Keratinocyte (primary cell): ENCODE measurements at places on chromosomes 3 and 15. TPM values are rescaled to one million over a fixed set of nuclear protein-coding genes. Genes with fewer than 3 reads are reported as not detected.
A peak's percentile ranks its signal among the peaks of the same experiment; 100 is the strongest.

The ACP3 gene
- 0.51 to 1.3 TPM (median 1.0 TPM) in 3 replicates for polyA plus RNA-seq

GRCh38 chr3:157754451-157754850 lies 251.2 kb upstream of the VEPH1 start:
- no peaks in the 10 kb centered on the region for H3K36me3 ChIP-seq
- H3K4me3 ChIP-seq = no peak overlapping the region
- no peak for DNase-seq
- H3K27ac ChIP-seq = no peak overlapping the region
- no peaks in the 10 kb centered on the region for H3K4me1 ChIP-seq

DNA sequence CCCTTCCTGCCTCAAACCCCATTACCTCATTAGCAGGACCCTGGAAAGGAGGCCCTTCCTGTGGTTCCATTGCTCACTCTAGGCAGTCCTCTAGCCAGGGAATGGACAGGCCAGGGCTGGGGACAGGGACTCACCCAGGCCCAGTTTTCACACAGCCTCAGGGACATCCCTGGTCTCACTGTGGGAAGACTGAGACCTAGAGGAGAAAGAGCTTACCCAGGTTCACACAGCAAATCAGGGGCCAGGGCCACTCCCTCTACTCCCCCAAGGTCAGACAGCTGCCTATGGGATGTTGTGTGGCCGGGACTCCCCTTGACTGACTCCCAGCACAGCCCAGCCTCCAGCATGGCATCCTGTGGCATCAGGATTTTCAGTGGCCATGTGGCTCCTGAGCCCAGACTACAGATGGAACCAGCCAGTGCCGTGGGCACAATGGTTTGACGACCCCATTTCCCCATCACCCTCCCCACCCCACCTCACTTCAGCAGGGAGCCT lies 49.3 kb downstream of the ADAMTS7 start:
- no peak overlapping the region for H3K27ac ChIP-seq
- no peak for DNase-seq
- no peak overlapping the region for H3K4me3 ChIP-seq
- no peaks in the 10 kb centered on the region for H3K27me3 ChIP-seq

- no peak for DNase-seq
- H3K27me3 ChIP-seq = no peaks in the 10 kb centered on the region
- no peaks in the 10 kb centered on the region for H3K4me1 ChIP-seq
- no peak overlapping the region for H3K4me3 ChIP-seq
- H3K27ac ChIP-seq = no peak overlapping the region
- no peaks in the 10 kb centered on the region for H3K36me3 ChIP-seq
These were observed 25.6 kb upstream of the ACAP2 start for GRCh38 chr3:195468391-195468776.

DNA sequence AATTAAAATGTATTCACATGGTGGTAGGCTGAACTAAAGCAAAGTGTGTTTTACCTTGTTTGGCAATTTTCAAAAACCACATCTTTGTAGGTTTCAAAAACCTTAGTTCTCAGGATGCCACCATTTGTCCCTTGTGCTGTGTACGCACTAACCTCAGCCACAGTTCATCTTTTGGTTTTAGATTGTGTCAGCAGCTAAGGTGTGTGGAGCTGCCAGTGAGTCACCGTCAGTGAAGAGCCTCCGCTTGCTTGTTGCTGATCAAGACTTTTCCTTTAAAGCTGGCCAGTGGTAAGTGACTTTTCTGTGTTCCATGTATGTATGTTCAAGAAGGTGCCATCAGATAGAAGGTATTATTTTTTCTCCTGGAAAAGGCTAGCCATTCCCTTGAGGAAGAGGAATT lies 21.1 kb downstream of the OXNAD1 start:
- H3K4me3 ChIP-seq = no peak overlapping the region
- no peaks in the 10 kb centered on the region for H3K27me3 ChIP-seq
- H3K27ac ChIP-seq = no peak overlapping the region
- H3K4me1 ChIP-seq = no peaks in the 10 kb centered on the region
- DNase-seq = no peak

GRCh38 chr15:88132499-88132898 lies 124.0 kb downstream of the NTRK3 start:
- DNase-seq = no peak
- no peaks in the 10 kb centered on the region for H3K36me3 ChIP-seq
- H3K27me3 ChIP-seq = no peaks in the 10 kb centered on the region
- no peak overlapping the region for H3K4me3 ChIP-seq
- no peak overlapping the region for H3K27ac ChIP-seq

GRCh38 chr3:126939338-126939718 lies 43.6 kb upstream of the PLXNA1 start:
- no peak overlapping the region for H3K27ac ChIP-seq
- DNase-seq = no peak
- H3K4me1 ChIP-seq = peaks cover 18% of the 10 kb centered on the region
- no peak overlapping the region for H3K4me3 ChIP-seq

DNA sequence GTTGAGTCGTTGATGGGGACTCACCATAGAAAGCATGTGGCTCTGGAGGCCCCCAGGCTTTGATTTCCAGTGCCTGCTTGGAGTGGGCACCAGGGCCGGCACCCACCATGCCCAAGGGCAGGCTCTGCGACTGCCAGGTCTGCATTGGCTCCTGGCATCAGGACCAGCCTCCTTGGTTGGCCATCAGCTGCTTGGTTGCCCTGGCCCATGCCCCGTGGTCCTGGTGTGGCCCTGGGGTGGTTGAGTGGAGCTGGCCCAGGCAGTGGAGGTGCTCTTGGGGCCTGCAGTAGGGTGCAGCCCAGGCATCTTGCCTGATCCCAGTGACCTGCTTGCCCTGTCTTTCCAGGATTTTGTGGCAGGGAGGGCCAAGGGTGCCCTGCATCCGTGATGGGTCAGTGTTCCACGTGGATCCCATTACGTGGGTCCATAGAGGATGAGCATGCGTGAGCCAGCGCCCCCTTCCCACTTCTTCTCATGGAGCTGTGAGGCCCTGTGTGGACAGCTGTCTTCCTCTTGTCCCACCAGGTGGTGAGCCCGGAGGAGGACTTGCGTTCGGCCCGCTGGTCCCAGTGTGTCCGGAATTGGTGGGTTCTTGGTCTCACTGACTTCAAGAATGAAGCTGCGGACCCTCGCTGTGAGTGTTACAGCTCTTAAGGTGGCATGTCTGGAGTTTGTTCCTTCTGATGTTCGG lies 187.0 kb downstream of the UBE3A start:
- no peaks in the 10 kb centered on the region for H3K27me3 ChIP-seq
- no peak overlapping the region for H3K27ac ChIP-seq
- no peak overlapping the region for H3K4me3 ChIP-seq

The TF gene
- polyA plus RNA-seq = 0.28 to 0.70 TPM (median 0.30 TPM) in 3 replicates

The ECE2 gene
- polyA plus RNA-seq = not detected in 3 replicates

The PAK2 gene
- polyA plus RNA-seq = 37.2 to 59.4 TPM (median 52.3 TPM) in 3 replicates

DNA sequence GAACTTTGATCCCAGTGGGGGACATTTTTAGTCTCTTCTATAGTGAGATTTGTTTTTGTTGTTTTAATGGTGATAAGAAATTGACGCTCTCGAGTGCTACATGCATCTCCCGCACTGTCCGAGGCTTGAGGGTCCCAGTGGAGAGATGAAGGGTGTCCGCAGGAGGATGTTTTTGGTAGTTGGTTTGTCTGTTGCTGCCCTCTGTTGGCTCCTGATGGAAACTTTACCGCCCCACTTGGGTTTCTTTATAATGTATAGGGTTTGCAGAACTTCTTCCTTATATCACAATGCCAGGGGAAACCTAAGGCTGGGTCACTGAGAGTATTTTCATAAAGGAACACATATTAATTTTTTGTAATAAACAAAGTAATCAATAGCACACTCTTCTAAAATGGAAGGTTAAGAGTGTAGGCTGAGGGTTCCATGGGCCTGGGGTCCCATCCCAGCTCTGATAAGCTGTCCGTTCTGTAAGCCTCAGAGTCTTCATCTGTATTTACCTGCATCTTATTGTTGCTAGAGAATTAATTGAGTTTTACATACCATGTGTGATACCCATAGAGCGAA lies 185.3 kb upstream of the FEZF2 start:
- no peaks in the 10 kb centered on the region for H3K36me3 ChIP-seq
- H3K27ac ChIP-seq = no peak overlapping the region
- no peaks in the 10 kb centered on the region for H3K27me3 ChIP-seq

DNA sequence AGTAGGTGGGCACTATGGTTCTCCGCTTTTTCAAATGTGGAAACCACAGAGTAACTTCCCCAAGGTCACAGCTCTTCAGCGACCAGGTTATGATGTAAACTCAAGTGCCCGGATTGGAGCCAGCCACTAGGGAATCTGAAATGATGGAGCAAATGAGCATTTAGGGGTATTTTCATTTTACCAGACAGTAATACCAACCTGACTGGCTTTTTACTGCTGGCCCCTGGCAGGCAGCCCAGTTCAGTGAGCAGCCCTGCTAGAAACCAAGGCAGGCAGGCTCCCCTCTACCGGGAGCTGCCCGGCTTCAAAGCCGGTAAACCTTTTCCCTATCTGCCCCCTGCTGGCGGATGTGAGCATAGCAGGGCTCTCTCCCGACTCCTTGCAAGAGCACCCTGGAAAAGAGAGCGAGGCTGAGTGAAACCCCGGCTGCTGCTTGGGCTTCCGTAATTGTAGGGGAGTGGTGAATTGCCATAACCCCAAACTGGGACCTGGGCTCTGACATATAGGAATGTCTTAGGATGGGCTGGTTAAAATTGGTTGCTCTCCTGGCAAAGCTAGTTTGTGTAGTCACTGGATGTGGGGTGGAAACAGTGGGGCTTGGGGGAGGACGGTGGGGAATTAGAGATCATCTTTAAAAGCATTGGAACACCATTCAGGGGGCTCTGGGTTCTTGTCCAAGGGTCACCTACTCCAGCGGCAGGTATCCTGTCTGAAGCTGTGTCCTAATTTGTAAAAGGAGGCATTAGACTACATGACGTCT lies 98.0 kb upstream of the TNFAIP8L3 start:
- no peaks in the 10 kb centered on the region for H3K36me3 ChIP-seq
- peak; percentile 49 for DNase-seq
- H3K27me3 ChIP-seq = peaks cover 21% of the 10 kb centered on the region
- no peak overlapping the region for H3K4me3 ChIP-seq

GRCh38 chr3:178238179-178238578 lies 298.1 kb upstream of the KCNMB2 start:
- no peak overlapping the region for H3K4me3 ChIP-seq
- no peak for DNase-seq
- H3K27ac ChIP-seq = no peak overlapping the region
- H3K27me3 ChIP-seq = no peaks in the 10 kb centered on the region

The CYP1A1 gene
- polyA plus RNA-seq = 3.1 to 23.4 TPM (median 4.8 TPM) in 3 replicates

The ADAMTS17 gene
- polyA plus RNA-seq = 0.18 to 0.40 TPM (median 0.18 TPM) in 3 replicates

DNA sequence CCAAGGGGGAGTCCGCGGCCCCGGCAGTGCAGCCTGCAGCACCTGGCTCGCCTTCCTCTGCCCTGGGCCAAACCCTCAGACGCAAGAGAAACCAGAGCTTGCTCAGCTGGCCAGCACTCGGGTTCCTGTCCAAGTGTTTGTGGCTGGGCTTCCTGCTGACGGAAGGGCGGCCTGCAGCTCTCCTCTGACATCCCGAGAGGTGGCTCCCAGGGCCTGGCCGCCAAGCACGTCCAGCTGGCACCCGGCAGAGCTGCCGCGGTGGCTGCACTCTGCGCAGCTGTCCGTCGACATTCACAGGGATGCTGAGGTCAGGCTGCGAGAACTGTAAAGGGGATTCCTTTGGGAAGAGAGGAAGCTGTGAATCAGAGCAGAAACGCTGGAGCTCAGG lies 85.6 kb downstream of the CPN2 start:
- peaks cover 5% of the 10 kb centered on the region for H3K27me3 ChIP-seq
- no peak overlapping the region for H3K27ac ChIP-seq
- no peaks in the 10 kb centered on the region for H3K4me1 ChIP-seq
- H3K4me3 ChIP-seq = no peak overlapping the region
- no peak for DNase-seq
- H3K36me3 ChIP-seq = no peaks in the 10 kb centered on the region

GRCh38 chr3:64131725-64132469 lies 93.4 kb downstream of the PRICKLE2 start:
- H3K27ac ChIP-seq = no peak overlapping the region
- H3K36me3 ChIP-seq = no peaks in the 10 kb centered on the region
- no peak overlapping the region for H3K4me3 ChIP-seq
- DNase-seq = no peak
- H3K27me3 ChIP-seq = no peaks in the 10 kb centered on the region
- H3K4me1 ChIP-seq = no peaks in the 10 kb centered on the region

DNA sequence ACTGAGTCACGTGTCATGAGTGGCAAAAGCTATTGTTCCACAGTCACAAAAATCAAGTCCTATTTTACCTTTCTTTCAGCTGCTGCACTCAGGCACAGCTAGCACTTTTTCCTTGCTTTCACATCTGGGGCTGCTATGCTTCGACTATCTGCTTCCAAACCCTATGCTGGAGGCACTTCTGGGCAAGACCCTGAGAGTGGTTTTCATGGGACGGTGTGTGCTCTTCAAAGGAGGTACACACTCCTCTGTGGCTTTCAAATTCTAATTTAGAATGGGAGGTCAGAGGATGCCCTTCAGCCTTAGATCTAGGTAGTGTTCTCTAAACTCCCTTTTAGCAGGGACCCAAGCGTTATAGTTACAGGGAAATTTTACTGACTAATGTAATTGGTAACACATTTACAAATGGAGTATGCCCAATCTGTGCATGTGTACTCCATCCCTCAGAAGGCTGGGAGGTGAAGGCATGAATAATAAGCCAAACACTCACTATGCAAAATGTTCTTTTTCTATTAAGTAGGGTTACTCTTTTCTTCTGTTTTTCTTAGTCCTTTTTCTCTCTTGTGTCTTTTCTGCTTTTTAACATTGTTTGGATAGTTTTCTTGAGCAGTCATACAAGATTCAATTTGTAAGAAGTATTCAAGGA lies 188.3 kb downstream of the LSAMP start:
- H3K4me1 ChIP-seq = no peaks in the 10 kb centered on the region
- no peaks in the 10 kb centered on the region for H3K27me3 ChIP-seq
- H3K27ac ChIP-seq = no peak overlapping the region
- H3K36me3 ChIP-seq = no peaks in the 10 kb centered on the region
- no peak overlapping the region for H3K4me3 ChIP-seq
- DNase-seq = no peak

DNA sequence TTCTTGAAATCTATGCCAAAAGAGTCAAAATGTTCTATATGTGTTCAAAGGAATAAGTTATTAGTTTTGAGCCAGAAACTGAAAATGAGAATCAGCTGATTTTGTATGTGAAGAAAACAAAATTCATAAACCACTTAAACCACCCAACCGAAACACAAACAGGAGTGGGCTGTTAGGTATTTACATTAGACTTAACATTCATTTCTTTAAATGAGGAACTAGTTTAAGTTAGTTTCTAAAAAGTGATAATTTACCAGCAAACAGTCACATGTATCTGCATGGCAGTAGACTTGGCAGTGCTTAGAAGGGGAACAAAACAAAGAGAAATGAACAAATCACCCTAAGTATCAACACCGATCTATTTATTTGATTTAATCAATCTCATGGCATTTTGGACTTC lies 128.0 kb downstream of the GMNC start:
- no peaks in the 10 kb centered on the region for H3K4me1 ChIP-seq
- H3K36me3 ChIP-seq = no peaks in the 10 kb centered on the region
- no peak overlapping the region for H3K4me3 ChIP-seq

- H3K27me3 ChIP-seq = no peaks in the 10 kb centered on the region
- no peak for DNase-seq
- H3K36me3 ChIP-seq = no peaks in the 10 kb centered on the region
- H3K4me1 ChIP-seq = no peaks in the 10 kb centered on the region
These were observed 1028.3 kb upstream of the NR2F2 start for GRCh38 chr15:95302206-95302605.

- H3K4me3 ChIP-seq = no peak overlapping the region
- H3K36me3 ChIP-seq = peaks cover 2% of the 10 kb centered on the region
- peak overlapping the region; percentile 9 for H3K27ac ChIP-seq
- no peak for DNase-seq
- H3K27me3 ChIP-seq = no peaks in the 10 kb centered on the region
These were observed 106.1 kb downstream of the OXNAD1 start for GRCh38 chr3:16370872-16371740.

GRCh38 chr15:89429023-89429422 lies 67.4 kb downstream of the RHCG start:
- H3K4me1 ChIP-seq = peaks cover 2% of the 10 kb centered on the region
- no peaks in the 10 kb centered on the region for H3K36me3 ChIP-seq
- H3K27ac ChIP-seq = no peak overlapping the region
- no peak for DNase-seq
- peaks cover 20% of the 10 kb centered on the region for H3K27me3 ChIP-seq
- H3K4me3 ChIP-seq = no peak overlapping the region
